Erythroblast (primary cell): ENCODE measurements at places on chromosomes 3 and 15.

GRCh38 chr15:65217526-65218482, 6.5 kb upstream of the CILP start:
- DNase-seq = peak; percentile 83

- no peak for DNase-seq
These were observed 53.0 kb upstream of the CGNL1 start for GRCh38 chr15:57323299-57323805.

DNA sequence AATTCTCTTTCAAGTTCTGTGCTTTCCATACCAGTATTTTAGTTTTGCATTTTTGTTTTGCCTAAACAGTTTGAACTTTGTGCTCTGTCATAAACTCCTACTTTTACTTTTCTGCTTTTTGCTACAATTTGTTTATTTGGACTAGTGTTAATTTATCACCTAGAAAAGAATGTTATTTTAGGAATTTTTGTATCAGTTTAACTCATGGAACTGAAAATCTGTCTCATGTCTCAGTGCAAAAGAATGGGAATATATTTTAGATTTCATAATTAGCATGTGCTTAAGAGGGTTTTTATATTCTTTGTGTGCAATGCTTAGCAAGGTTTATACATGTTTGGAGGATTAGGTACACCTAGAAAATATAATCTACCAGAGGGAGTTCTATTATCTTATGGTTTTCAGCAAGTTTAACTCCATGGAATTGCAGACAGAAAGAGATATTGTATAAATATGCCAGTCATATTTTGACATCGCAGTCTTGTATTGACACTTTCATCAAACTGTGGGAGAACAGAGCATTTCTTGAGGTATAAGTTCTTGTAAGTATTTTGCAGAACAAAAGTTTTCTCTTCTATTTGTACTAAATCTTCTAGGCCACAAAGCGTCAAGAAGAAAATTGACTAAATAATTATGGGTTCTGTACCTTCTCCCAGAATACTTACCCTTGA, 409.9 kb downstream of the RBMS3 start:
- DNase-seq = no peak

- DNase-seq = no peak
These were observed 738.3 kb upstream of the CFAP20DC start for GRCh38 chr3:59788133-59788532.

GRCh38 chr3:181718987-181719911, 7.5 kb downstream of the SOX2 start:
- DNase-seq = no peak

- no peak for DNase-seq
These were observed 80.1 kb downstream of the SETD2 start for GRCh38 chr3:47083786-47084185.

- DNase-seq = no peak
These were observed 108.9 kb upstream of the BNIP2 start for GRCh38 chr15:59797756-59798604.

- DNase-seq = no peak
These were observed 420 bp upstream of the TMIE start for GRCh38 chr3:46700772-46701171.

DNA sequence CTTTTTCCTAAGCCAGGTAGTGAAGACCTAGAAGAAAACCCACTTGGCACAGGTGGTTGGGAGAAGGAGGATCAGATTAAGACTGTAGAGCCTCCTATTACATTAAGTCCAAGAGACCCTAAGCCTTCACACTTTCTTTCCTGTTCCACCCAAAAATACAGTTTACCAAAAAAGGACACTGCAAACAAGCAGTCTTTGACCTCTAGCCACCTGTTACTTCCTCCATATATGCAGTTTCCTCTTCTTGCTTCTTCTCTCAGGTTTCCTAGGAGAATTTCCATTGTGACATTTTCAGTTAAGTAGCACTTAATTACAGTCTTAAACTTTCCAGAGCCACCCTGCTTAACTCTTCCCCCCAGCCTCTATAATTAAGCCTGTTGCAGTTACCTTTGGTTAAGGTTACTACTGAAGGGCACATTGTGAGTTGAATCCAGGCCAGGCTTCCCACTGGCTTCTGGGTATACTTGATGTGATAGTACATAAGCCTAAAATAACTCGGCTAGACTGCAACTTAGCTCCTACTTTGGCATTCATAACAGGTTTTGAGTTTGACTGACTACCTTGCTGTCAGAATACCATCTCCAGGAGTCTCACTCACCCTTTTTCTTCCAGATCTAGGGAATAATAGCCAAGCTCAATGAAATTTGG, 114.2 kb upstream of the UMPS start:
- no peak for DNase-seq

GRCh38 chr15:30974112-30974511, 17.3 kb downstream of the MTMR10 start:
- no peak for DNase-seq

DNA sequence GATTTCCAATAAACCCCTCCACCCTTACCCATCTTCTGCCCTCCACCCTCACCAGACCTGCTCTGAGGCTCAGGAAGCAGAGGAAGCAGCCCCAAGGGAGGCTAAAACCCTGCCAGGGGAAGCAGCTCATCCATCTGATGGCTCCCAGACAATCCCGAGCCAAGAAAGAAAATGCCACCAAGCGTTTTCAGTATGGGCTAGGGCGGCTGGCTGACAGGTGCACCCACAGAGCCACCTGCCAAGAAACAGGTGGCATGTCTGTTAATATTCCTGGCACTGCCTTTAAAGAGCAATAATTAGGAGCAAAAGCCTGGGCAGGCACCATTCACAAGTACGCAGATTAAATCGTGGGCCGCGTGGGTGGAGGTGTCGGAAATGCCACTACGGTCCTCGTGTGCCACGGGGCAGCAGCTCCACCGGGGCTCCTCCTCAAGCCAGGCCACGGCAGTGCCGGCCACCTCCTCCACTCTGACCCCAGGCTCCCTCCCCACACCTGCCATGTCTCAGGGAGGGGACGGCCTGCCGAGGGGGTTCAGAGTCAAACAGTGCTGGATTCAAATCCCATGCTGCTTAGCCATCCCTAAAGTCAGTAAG, 23.9 kb upstream of the GRIP2 start:
- DNase-seq = no peak

- DNase-seq = peak; percentile 67
These were observed 54.0 kb downstream of the B3GNT5 start for GRCh38 chr3:183306798-183307671.

DNA sequence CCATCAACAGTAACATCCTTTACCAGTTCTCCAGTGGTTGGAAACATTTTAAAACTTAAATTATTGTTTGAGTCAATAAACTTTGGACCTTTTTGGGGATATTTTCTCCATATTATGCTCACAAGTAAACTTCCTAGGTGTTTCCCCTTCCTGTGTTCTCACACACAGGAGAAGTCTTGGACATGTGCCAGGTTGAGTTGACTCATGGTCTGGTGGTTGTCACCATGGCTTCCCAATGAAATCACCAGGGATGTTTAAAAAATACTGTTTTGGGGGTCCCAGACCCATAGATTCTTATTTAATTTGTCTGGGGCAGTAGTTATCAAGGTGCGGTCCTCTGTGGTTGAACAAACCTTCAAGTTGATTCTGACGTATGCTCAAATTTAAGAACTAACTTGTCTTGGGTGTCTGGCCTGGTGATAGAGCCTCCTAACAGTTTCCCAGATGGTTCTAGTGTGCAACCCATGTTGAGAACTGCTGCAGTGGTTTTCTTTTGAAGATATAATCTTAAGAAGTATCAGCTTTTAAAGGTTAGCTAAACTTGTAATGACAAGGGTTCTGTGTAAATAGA, 291.8 kb downstream of the EDEM1 start:
- DNase-seq = peak; percentile 78

DNA sequence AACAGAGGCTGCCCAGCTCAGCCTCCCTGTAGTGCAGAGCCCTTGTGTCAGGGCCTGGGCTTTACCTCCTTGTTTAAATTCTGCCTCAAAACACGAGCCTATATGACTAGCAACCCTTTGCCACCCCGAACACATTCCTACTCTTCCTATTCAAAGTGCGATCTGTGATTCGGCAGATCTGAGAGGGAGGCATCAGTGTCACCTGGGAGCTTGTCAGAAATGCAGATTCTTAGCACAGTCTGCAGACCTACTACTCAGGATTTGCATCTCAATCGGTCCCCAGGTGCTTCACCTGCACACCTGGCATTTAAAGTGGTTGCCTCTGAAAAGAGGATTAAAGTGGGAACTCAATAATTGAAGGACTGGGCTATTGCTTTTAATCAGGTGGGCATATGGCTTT, 273.2 kb upstream of the TOPAZ1 start:
- no peak for DNase-seq

GRCh38 chr3:129018751-129019150, 17.6 kb downstream of the EFCC1 start:
- no peak for DNase-seq

DNA sequence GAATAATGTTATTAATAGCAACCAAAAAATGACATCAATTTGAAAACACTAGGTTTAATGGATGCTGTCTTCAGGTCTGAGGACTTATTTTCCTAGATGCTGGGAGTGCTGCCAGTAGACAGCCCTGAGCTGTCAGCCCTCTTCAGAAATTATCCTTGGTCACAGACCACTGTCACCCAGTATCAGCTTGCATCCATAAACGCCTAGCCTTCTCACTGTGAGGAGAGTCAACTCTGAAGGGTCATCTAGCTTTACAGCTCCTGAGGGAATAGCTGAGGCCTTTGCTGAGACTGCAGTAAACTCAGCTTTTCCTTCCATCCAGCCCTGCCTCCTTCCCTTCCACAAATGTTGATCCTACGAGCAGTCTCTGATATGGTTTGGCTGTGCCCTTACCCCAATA, 19.4 kb upstream of the MNS1 start:
- no peak for DNase-seq

- DNase-seq = peak; percentile 72
These were observed 10.2 kb downstream of the EDEM1 start for GRCh38 chr3:5197470-5198312.

DNA sequence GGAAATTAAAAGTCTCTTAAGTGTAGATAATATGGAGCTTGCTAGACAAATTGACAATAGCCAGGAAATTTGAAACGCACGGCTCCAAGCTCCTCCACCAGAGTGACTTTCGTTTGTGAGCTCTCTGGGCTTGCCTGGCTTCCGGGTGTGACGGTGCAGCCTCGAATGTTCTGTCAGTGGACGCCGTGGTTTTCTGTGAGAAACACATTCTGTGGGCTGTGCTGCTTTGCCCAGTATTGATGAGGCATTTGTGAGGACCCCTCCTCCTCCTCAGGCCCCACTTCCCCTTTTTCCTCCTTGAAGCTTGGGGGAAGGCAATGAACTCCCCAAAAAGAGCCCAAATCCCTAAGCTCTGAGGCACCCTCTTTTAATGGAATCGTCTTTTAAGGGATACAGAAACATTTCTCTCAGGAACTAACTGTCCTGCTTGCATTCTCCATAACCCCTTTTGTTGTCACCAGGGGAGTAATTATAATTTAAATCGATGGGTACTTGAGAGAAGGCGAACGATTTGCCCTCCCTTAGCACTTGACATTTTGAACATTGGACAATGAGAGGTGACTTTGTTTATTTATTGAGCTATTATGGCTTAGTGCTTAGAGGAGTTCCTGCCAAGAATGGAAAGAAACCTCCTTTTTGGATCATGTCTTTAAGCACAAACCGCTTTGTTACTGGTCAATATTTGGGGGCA, 40.8 kb downstream of the POLR2M start:
- no peak for DNase-seq

DNA sequence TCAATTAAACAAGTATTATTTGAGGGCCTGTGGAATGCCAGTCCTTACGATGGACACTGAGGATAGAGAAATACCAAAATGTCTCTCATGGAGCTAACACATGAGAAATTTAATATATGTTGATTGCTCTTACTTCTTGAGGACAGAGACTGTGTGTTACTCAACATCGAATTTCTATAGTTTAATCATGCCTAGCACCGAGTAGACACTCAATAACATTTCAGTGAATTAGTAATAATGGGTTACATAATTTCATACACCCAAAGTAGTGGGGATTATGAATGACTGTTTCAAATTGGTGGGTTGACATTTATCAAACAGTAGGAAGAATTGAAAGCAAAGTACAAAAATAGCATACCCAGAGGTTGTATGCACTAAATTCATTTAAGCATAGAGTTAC, 11.2 kb downstream of the FMN1 start:
- DNase-seq = no peak

- no peak for DNase-seq
These were observed 60.3 kb downstream of the B3GNT5 start for GRCh38 chr3:183313351-183313750.

GRCh38 chr15:43898891-43899290, 72.1 kb downstream of the WDR76 start:
- DNase-seq = no peak

DNA sequence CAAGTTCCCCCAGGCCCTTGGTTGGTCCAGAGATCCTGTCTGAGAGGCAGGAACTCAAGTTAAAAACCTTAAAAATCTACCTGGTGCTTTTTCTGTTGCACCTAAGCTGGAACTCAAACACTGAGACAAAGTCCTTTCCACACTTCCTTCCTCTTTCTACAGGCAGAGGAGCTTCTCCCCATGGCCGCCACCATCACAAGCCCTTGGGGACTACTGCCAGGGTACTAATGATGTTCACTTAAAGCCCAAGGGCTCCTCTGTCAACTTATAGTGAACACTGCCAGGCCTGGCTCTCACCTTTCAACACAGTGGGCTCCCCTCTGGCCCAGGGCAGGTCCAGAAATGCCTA, 26.0 kb downstream of the TM4SF18 start:
- DNase-seq = no peak

- no peak for DNase-seq
These were observed 641.4 kb upstream of the CBLB start for GRCh38 chr3:106510206-106510605.

GRCh38 chr3:32510075-32510724, 7.5 kb upstream of the CMTM6 start:
- peak; percentile 83 for DNase-seq

DNA sequence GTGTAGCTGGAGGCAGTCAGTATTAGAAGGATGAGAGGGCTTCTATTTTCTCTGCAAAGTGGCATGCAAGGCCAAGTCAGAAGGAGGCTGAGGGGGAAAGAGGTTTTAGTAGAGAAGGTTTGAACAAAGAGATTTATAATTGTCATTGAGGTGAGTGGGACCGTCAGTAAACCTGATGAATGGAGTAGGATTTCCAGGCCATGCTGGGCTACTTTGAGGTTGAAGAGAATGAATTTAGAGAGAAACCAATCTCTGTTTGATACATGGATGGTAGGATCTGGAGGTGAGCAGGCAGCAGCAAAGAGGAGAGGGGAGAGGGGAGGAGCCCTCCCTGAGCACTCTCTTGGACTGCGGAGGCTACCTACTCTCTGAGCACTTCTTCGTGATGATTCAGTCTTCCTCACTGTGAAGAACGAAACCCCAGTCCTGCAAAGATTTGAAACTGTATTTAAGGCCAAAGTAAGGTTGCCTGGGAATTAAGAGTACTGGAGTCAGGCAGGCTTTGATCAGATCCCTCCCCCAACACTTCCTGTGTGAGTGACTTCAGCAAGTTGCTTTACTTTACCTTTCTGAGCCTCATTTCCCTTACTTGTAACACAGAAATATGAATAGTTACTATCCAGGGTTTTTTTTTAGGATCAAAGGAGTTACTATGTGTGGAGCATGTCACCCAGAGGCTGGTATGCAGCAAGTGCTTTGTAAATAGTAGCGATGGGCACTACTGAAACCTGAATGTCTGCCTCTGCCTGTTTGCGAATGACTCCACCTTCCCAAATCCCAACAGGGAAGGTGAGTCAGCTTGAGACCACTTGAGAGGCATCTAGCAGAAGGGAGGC, 75.8 kb downstream of the RPL39L start:
- DNase-seq = no peak

- DNase-seq = no peak
These were observed 73.8 kb upstream of the ATP13A5 start for GRCh38 chr3:193452338-193452737.
